ENCODE measurements at places on chromosomes 5 and 9. TPM values are rescaled to one million over a fixed set of nuclear protein-coding genes. Genes with fewer than 3 reads are reported as not detected.

CMBL gene
- total RNA-seq = 51.0 TPM

CTXN3 gene
- not detected for total RNA-seq

CDC20B gene
- not detected for total RNA-seq

TMEM171 gene
- 5.4 TPM for total RNA-seq

DIPK1B gene
- 15.6 TPM for total RNA-seq

PCDHGA3 gene
- not detected for total RNA-seq

F2RL1 gene
- total RNA-seq = 119 TPM

SLC6A7 gene
- not detected for total RNA-seq

GFPT2 gene
- 16.1 TPM for total RNA-seq

PCDHGB2 gene
- total RNA-seq = 0.34 TPM

ALDH7A1 gene
- 93.2 TPM for total RNA-seq

ZBTB26 gene
- 5.5 TPM for total RNA-seq

SEMA5A gene
- total RNA-seq = 0.02 TPM

BTNL8 gene
- total RNA-seq = not detected

PTGES gene
- 17.2 TPM for total RNA-seq

PCDHGA4 gene
- total RNA-seq = not detected

C9orf153 gene
- not detected for total RNA-seq

LCN2 gene
- total RNA-seq = 9.2 TPM

C9orf50 gene
- not detected for total RNA-seq

S1PR3 gene
- 0.07 TPM for total RNA-seq

ABL1 gene
- 54.7 TPM for total RNA-seq

IL31RA gene
- total RNA-seq = 0.59 TPM

THBS4 gene
- total RNA-seq = 1.5 TPM

TBC1D9B gene
- total RNA-seq = 127 TPM

SPINK6 gene
- total RNA-seq = not detected

SPINK4 gene
- not detected for total RNA-seq
